ENCODE measurements at places on chromosomes 11 and 22.

DNA sequence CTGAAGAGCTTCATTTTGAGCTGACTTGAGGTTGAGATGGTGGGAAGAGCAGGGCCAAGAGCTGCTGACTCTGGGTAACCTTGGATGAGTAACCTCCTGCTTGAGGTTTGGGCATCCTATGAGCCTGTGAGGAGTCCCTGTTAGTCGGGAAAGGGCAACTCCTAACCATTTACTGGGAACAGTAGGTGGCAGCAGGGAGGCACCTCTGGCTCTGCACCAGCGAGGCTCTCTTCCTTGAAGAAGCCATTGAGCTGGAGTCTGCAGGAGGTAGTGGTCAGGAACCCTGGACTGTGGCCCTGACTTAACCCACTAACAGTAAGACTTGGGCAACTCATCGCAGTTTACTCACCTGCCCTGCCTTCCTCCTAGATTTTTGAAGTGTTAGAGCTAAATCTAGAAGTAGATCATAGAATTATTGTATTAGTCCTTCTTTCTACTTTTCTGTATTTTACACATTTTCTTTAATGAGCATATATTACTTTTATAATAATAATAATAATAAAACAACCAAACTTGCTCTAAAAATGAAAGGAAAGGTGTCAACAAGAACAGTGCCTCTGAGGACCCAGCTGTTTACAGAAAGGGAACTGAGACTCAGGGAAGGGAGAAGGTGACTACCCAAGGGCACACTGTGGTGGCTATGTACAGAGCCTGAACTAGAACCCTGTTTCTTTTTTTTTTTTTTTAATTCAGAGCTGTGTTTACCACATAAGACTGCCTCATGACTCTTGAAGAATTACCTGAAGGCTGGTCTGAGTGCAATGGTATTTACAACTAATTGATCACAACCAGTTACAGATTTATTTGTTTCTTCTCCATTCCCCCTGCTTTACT, 47.5 kb downstream of the MEI1 start:
- no peak overlapping the region for H3K27ac ChIP-seq
- H3K4me3 ChIP-seq, result no peak overlapping the region
- H3K27me3 ChIP-seq, result no peaks in the 10 kb centered on the region
- DNase-seq, result peak; percentile 66
- H3K36me3 ChIP-seq, result no peaks in the 10 kb centered on the region
- H3K4me1 ChIP-seq, result no peaks in the 10 kb centered on the region

DNA sequence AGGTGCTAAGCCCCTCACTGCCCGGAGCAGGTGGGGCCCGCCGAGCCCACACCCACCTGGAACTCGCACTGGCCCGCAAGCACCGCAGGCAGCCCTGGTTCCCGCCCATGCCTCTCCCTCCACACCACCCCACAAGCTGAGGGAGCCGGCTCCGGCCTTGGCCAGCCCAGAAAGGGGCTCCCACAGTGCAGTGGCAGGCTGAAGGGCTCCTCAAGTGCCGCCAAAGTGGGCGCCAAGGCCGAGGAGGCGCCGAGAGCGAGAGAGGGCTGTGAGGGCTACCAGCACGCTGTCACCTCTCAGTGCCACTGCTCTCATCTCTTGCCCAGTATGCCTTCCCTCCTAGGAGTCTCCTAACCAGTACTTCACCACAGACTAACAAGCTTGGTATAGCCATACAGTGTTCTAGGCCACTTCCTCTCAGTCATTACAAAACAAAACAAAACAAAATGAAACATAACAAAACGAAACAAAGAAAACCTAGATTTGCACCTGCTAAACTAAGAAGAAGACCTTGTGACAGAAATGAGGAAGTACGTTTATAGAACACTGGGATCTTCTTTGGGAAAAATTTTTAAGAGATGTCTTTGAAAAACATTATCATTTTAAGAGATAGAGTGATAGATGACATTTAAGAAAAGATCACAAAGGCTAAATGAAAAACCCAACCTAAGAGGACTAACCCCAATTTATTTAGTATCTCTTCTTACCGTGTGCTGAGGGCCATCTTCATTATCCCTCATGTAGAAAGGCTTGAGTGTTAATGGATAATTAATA, 47.7 kb upstream of the GAB2 start:
- no peaks in the 10 kb centered on the region for H3K27me3 ChIP-seq
- no peaks in the 10 kb centered on the region for H3K36me3 ChIP-seq
- H3K4me1 ChIP-seq, result no peaks in the 10 kb centered on the region
- H3K27ac ChIP-seq, result no peak overlapping the region

DNA sequence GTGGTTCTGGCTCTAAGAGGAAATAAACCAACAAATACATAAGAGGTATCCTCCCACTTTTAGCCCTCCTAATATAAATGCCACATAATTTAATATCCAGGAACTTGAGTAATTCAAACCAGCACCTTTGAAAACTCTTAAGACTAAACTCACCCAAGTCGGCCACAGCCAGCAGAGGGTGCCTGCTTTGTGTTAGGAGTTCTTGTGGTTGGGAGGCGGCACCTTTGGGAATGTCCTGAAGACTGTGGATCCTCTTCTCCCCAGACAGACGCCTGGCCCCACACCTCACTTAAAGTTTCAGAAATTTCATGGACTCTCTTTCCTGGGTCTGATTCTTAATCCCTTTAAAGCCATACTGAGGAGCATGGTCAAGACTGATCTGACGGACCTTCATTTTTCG, 169.0 kb downstream of the TBC1D22A start:
- no peak overlapping the region for H3K4me3 ChIP-seq
- H3K27me3 ChIP-seq, result no peaks in the 10 kb centered on the region
- no peaks in the 10 kb centered on the region for H3K36me3 ChIP-seq
- no peak overlapping the region for H3K27ac ChIP-seq
- H3K4me1 ChIP-seq, result peaks cover 4% of the 10 kb centered on the region

DNA sequence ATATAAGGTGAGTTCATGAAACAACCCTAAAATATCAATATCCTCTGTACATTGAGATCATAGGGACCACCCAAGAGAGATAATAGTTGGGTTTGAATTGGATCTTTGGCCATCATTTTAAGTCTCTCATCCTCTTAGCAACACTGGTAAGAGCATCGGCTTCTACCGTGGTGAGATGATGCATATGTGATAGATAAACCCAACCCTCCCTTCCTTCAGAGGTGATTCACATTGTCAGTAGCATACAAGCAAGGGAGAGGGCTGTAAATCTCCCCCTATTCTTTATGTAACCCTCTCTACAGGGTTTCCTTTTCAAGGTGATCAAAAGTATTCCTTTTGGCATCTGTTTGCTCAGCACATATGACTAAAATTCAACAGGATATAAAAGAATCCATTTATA, 102.4 kb upstream of the MTMR2 start:
- H3K27ac ChIP-seq, result no peak overlapping the region
- H3K36me3 ChIP-seq, result no peaks in the 10 kb centered on the region
- no peaks in the 10 kb centered on the region for H3K4me1 ChIP-seq
- no peaks in the 10 kb centered on the region for H3K27me3 ChIP-seq
- DNase-seq, result no peak

DNA sequence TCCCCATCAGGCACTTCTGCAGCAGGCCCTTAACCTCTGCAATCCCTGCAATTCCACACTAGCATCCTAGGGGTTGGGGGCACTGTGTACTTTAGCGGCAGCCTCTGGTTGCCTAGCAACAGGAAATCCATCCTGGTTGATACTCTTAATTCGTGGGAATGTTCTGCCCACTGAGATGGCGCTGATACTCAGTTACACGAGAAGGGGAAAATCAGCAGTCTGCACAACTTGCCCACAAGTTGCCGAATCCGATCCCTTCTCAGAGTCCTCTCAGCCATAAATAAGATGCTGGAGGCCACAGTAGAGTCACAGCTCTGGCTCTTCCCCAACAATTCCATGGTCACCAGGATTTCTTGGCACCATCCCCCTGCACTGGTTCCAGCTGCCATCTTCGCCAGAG, 57.6 kb upstream of the CRYBB3 start:
- H3K27me3 ChIP-seq, result no peaks in the 10 kb centered on the region
- DNase-seq, result no peak
- no peak overlapping the region for H3K27ac ChIP-seq

DNA sequence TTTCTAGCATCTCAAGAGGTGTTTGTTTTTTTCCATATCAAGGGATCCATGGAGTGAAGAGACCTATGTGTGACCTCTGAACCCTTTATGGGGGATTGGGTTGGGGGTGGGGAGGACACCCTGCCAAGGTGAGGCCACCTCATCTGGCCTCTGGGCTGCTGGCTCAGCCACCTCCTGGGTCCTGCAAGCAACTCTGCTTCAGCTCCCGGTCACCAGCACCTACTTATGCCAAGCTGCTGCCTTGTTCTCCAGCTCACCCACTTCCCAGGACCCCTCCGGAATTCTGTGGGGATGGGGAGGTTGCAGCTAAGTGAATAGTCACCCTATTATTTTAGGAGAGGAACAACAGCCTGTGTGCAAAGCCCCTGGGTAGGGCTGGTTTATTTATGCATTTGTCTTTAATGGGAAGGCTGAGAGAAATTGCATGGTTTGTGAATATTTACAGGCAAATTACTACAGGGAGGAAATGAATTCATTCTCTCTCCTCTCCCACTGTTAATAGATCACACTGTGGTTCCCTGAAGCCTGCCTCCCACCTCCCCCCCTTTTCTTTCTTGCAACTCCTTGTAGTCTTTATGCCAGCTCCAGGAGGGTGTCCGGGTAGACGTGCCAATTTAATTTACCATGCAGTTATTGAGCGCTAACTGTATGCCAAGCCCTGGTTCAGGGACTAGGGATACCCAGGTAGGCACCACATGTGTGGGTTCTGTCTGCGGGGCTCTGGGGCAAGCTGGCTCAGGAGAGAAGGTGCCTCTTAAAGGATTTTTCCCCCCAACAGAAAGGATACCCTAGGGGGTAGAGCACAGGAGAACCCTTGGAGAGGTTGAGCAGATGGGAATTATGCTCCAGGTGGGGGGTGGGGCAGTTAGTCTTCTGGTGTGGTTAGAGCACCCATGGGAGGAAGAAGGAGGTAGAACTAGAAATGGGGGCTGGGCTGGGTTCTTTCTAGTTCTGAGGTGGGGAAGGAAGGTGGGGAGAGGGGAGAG, 50.7 kb downstream of the TSPAN18 start:
- no peak for DNase-seq
- H3K36me3 ChIP-seq, result no peaks in the 10 kb centered on the region
- H3K4me1 ChIP-seq, result peaks cover 7% of the 10 kb centered on the region
- H3K27ac ChIP-seq, result no peak overlapping the region
- no peaks in the 10 kb centered on the region for H3K27me3 ChIP-seq

- no peaks in the 10 kb centered on the region for H3K36me3 ChIP-seq
- H3K4me3 ChIP-seq, result no peak overlapping the region
- H3K27ac ChIP-seq, result no peak overlapping the region
- H3K4me1 ChIP-seq, result no peaks in the 10 kb centered on the region
- DNase-seq, result no peak
These were observed 47.1 kb upstream of the RCN1 start for GRCh38 chr11:32043737-32044136.

DNA sequence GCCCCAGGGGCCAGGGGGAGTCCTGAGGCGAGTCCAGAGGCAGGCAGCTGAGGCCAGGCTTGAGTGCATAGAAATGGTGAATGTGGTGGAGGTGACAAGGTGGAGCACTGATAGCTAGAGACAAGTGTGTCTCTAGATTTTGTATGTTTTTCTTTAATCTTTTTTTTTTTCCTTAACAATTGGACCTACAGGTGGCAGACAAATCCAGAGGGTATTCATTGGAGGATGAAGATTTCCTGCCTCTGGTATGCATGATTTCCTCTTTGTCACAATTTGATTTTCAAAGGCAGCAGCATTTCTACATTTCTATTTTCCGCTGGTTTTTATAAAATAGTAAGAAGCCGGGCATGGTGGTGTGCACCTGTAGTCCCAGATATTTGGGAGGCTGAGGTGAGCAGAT, 47.7 kb upstream of the DKK3 start:
- DNase-seq, result no peak
- H3K27ac ChIP-seq, result no peak overlapping the region
- no peaks in the 10 kb centered on the region for H3K27me3 ChIP-seq
- peaks cover 9% of the 10 kb centered on the region for H3K4me1 ChIP-seq
- no peak overlapping the region for H3K4me3 ChIP-seq

DNA sequence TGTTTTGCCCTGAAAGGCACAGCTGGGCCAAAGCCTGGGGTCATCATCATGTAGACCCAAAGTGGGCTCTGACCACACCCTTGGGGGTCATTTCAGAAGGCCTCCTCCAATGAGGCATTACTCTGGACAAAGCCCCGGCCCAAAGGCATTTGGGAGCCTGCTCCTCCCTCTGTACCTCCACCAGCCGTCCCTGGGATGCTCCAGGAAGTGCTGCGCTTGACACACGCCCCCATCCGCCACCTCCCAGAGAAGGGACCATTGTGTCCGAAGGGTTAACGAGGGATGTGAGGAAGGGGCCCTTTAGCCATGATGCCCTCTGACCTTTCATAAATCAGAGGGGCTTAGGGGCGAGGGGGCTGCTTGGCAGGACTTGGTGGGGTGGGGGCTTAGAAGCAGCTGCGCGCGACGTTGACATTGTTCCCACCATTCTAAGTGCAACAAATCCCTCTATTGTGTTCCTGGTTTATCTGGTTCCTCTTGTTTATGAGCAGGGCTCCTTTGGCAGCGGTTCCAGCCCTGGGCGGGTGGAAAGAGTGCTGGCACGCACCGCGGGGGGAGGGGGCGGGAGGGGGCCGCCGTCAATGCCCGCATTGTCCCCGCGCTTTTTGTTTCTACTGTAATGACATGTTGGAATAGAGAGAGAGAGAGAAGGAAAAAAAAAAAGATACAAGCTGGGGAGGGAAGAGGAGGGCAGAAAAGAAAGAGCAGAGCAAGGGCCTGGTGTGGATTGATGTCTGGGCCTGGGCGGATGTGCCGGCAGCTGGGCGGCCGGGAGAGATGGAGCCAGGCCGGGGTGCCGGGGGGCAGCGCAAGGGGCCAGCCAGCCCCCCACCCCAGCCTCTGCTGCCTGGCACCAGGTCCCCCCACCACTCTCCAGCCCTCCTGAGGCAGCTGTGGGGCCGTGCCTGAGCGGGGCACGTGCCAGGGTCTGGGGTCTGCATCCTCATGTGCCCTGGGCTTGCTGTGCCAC, 32.1 kb upstream of the SOX10 start:
- no peaks in the 10 kb centered on the region for H3K27me3 ChIP-seq
- no peak for DNase-seq
- H3K4me1 ChIP-seq, result no peaks in the 10 kb centered on the region
- no peak overlapping the region for H3K27ac ChIP-seq

- H3K27me3 ChIP-seq, result peaks cover 7% of the 10 kb centered on the region
- DNase-seq, result no peak
- no peak overlapping the region for H3K4me3 ChIP-seq
- no peak overlapping the region for H3K27ac ChIP-seq
These were observed 123.4 kb upstream of the SEZ6L start for GRCh38 chr22:26045860-26046259.

DNA sequence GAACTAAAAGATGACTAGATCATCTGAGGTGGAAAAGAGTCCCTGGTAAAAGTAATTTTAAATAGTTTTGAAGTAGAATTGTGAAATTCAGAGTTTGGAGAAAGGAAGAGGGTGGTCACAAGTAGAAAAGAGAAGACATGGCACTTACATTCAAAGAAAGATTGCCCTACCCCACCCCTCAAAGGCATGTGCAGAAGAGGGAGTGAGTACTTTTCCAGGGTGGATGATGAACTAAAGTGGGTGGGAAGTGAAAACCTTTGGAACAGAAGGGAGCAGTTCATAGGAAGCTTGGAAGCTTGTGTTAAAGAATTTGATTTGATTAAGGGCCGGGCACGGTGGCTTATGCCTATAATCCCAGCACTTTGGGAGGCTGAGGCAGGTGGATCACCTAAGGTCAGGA, 23.6 kb downstream of the SREBF2 start:
- H3K27me3 ChIP-seq, result no peaks in the 10 kb centered on the region
- H3K4me3 ChIP-seq, result no peak overlapping the region
- H3K27ac ChIP-seq, result no peak overlapping the region
